ENCODE measurements at places on chromosomes 13 and 19.

GRCh38 chr19:34275705-34276104 lies 21.4 kb downstream of the GARRE1 start:
- no peak for DNase-seq

DNA sequence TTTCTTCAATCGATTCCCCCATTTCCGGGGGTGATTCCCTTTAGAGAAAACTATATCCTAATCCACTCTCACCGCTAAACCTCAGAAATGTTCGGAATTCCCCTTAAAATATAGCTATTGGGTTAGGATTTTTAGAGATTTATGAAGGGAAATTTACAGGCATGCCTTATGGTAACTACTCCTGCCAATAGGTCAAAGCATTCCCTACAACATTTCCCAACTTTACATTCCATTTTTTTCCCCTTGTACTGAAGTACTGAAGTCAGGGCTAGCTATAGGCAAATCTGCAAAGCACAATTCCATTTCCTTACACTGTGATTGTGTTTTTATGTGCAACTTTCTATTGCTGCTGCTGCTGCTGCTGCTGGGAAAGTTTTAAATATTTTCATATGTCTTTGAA lies 2.1 kb downstream of the EDNRB start:
- no peak for DNase-seq

DNA sequence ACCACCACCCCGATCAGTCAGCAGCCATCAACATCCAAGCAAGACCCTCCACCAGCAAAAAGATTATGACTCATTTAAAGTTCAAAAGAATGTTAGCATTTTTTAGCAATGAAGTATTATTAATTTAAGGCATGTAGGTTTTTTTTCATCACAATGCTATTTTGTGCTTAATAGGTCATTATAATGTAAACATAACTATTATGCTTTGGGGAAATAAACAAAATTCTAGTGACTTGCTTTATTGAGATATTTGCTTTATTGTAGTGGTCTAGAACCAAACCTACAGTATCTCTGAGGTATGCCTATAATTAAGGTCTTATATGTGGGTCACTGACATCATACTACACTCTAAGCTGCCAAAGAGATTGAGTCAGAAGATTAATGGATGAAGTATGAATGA lies 20.0 kb downstream of the KLF12 start:
- DNase-seq: no peak

- no peak for DNase-seq
Measured at GRCh38 chr19:5326986-5327623, 13.5 kb downstream of the PTPRS start.

DNA sequence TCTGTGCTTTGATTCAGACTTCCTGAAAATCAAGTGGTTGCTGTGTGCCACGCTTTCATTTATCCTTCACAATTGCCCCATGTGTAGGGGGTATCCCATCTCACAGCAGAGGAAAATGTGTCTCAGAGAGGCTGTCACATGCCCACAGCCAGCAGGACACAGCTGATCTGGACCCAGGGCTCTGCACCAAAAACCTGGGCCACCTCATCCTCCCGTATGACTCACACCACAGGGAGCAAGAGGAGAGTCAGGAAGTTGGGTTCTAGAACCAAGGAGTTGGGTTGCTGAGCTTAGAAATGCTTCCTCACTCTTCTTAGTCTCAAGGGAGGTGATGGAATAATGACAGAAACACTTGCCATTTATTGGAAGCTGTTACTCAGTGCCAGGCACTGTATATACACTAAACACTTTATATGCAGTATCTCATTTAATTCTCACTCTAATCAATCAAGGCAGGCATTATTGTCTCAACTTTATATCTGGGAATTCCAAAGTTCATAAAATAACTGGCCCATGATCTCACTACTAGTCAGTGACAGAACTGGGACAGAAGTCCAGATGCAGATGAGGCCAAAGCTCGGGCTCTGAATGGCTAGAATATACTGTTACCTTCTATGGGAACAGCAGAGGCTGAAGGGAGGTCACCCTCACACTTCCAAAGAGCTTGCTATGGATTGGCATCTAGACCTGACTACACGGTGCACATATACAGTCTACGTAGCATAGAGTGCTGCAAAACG lies 47.7 kb upstream of the ATP12A start:
- no peak for DNase-seq

DNA sequence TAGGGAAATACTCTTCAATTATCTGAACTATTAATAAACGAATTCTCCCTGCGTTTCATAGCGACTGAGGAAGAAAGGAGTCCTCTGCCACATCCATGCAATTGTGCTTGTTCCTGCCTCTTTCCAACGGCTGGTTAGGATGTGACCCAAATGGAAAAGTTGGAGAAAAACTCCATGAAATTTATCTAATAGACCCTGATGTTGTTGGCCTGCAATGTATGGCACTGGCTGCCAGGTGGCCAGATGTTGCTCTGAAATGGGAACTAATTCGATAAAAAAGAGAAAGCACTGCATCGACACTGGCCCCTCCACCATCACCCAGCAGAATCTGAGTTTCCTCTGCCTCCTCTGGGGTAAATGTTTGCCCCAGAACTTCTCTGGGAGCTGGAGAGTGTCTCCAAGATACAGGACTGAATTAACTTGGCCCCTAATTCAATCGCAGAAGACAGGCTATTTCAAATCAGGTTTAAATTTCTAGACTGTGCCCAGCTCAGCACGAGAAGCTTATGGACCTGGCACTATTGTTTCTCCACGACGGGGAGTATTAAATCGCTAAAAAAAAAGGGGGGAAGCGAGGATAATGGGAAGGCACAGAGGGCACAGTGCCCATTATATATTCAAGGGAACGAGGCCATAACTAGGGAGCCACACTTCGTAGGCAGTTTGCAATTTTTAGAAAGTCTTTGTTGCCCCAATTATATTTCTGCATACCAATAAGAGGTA lies 103.9 kb downstream of the ZIC5 start:
- no peak for DNase-seq

DNA sequence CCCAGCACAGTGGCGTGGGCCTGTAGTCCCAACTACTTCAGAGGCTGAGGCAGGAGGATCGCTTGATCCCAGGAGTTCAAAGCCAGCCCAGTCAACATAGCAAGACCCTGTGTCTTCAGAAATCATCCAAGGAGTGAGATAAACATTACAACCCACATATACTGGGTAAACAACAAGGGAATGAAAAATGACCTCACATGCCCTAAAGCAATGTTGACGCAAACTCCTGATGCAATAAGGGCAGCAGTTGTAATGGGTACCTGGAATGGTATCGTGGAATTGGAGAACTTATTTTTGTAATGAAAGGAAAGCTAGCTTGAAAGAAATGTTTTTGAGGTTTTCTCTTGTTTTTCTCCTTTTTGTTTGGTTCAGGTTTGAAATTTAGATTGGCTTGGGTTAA lies 24.5 kb upstream of the LGALS16 start:
- DNase-seq: no peak

DNA sequence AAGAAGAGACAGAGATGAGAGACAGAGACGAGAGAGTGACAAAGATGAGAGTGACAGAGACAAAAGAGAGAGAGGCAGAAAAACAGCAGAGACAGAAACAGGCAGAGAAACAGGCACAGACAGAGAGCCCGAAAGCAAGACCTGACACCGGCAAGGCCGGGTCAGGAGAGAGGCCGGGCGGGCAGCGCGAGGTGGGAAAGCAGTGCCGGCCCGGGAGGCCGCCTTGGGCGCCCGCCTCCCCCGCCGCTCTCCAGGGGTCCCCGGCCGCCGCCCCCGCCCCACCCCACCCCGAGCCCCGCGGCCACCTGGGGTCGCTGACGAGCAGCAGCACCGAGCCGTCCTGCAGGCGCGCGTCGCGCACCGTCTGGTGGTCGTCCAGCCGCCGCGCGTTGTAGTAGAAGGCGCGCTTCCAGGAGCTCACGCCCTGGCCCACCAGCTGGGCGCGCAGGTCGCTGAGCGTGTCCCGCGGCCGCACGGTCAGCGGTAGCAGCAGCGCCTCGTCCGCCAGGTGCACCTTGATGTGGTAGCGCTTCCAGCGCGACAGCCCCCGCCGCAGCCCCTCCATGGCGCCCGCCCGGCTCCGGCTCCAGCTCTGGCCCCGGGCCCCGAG lies at the start of gene TINCR:
TINCR (minus strand) TSS at position 594 of the 610 bp plus-strand sequence.
- no peak for DNase-seq

DNA sequence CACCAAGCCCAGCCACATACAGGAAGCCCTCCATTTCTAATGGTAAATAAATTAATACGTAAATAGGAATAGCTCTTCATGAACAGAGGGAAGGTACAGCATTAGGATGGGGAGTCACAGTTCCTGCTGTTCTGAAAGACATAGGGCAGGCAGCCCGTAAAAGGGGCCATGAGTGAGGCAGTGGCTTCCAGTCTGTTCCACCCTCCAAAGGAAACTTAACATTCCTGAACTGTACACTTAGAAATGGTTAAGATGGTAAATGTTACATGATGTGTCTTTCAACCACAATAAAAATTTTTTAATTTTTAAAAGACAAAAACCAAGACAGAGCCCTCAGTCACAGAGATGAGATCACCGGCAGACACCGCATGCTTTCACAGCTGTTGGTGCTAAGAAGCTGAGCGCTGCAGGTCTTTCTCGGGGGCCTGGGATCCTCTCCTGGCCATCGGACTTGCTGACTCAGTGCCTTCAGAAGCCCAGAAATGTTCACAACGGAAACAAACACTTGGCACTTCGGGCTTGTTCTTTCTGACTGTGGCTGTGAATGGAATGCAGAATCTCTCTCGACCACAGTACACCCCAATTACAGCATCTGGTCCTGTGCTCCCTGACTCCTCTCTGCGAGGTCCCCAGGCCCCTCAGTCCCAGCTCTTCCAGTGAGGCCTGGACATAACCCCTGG lies 36.4 kb downstream of the EPS15L1 start:
- DNase-seq: no peak
